ENCODE measurements at places on chromosomes 7 and 10.

DNA sequence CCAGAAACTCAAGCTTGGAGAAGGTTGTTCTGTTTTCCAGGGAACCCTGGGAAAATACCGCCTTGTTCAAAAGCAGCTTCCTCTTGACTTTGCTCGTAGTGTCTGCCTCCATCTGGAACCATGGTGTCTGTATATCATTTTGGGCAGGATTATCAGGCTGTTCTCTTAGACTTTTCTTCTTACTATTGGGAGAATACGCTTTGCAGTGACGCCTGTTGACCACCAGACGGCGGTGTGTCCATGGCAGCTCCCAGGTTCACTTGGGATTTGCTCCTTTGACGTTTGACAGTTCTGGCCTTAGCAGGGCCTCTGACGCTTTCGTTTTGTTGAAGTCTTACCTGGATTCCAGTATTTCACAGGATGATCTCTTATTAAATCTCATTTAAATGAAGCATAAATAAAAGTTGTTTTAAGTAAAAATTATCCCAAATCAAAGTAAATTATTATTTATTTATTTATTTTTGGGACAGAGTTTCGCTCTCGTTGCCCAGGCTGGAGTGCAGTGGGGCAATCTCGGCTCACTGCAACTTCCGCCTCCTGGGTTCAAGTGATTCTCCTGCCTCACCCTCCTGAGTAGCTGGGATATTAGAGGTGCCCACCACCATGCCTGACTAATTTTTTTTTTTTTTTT is 41.8 kb upstream of the GJD4 start:
- peak; percentile 37 for DNase-seq

DNA sequence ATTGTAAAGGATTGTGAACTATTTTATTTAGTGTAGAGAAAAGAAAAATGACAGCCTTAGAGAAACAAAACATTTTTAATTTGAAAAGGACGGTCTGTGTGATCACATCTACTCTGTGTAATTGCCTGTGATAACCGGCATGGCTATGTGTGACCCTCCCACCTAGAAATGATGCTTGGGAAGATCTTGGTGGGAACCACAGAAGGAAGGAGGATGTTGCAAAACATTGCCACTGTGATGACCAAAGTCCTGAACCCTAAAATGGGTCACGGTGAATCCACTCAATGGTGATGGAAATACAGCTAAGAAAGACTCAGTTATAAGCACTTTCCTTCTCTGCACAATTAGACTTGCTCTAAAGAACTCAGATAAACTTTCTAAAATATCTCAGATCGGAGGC is 221.3 kb upstream of the FRMD4A start:
- no peak for DNase-seq

DNA sequence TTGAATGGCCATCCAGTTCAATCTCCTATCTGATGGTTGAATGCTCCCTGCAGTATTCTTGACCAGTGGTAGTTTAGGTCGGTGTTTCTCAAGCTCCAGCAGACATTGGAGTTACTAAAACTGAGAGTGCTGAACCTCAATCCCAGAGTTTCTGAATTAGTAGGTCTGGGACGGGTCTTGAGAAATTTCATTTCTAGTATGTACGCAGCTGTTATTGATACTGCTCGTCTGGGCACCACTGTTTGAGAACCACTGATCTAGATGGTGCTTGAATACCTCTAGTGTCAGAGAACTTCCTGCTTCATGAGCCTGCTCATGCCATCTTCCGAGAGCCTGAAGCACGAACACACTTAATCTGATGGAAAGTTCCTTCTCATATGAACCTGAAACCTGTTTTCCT is 99.4 kb upstream of the CREB5 start:
- DNase-seq = no peak

GRCh38 chr7:21198921-21199320 is 229.0 kb upstream of the SP4 start:
- peak; percentile 12 for DNase-seq

- DNase-seq = no peak
Observed at GRCh38 chr10:69397972-69398371, 18.7 kb downstream of the TACR2 start.

DNA sequence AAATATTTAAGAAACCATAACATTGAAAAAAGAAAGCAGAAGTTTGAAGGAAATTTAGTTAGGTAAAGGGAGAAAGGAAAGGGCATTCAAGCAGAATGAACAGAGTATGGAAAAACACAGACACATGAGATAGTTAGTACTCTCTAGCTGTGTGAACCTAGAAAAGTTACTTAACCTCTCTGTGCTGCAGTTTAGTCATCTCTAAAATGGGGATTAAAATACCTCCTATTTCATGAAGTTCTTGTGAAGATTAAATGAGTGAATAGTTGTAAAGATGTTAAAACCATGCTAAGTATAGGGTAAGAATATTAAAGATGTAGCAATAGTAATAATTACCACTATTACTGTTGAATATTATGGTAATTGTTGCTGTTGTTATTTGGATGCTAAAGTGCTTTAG is 269.6 kb downstream of the SLC25A13 start:
- no peak for DNase-seq

- DNase-seq = no peak
Observed at GRCh38 chr10:127444155-127444554, 105.0 kb upstream of the NPS start.

- no peak for DNase-seq
Observed at GRCh38 chr7:102064361-102065025, 222.2 kb upstream of the SH2B2 start.

DNA sequence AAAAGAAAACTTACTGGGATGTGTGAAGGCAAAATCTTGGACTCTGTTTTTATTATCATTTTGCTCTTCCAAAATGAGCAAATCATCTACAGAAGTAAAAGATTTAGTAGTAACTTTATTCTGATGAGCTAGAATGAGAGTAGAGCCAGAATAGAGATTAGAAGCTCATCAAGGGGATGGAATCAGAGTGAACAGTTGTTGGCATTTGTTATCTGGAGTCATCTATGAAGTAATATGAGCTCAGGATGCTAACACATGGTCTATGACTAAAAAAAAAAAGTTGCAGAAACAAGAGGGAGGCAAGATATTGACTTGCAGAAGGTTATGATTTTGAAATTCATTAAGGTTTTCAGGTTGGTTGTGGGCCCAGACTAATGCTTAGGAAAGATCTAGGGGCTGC is 409.1 kb upstream of the ETV1 start:
- no peak for DNase-seq

GRCh38 chr10:117726596-117727295 is 184.2 kb downstream of the EMX2 start:
- no peak for DNase-seq

- peak; percentile 93 for DNase-seq
Observed at GRCh38 chr10:80498833-80499741, 38.6 kb upstream of the SH2D4B start.

DNA sequence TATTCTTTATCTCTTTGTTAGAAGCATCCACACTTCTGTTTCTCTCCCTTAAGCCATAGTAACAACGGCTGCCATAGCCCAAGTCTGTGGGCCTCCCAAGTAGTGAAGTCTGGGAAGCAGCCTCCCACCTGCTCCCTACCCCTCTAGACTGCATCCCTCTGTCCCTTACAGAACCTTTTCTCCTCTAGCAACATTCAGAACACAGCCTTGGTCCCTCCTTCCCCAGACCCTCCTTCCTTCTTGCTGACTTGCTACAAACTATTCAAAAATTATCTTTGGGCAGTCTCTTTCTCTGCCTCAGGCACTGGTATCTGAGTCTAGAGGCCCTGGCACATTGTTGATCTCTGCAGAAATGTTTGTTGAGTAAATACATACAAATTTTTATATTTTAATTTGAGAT is 2.3 kb upstream of the NYAP1 start:
- no peak for DNase-seq

- DNase-seq = no peak
Observed at GRCh38 chr7:107277331-107277730, 108.5 kb downstream of the HBP1 start.

DNA sequence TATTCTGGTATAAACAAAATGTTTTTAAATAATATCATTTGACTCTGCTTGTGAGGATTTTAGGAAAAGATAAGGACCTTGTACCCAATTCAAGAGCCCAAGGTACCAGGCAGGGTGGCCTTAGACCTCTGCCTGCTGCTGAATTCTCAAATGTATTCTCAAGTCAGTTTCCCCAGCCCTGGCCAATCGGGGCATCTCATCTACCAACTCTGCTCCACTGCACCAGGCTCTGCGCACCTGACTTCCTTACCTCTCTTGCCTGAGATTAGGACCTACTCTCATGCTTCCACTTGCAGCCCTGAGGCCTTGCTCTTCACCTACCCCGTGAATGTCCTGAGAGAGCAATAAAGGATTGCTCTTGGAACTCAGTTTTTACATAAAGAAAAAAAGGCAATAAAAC is 69.6 kb upstream of the EZH2 start:
- no peak for DNase-seq

DNA sequence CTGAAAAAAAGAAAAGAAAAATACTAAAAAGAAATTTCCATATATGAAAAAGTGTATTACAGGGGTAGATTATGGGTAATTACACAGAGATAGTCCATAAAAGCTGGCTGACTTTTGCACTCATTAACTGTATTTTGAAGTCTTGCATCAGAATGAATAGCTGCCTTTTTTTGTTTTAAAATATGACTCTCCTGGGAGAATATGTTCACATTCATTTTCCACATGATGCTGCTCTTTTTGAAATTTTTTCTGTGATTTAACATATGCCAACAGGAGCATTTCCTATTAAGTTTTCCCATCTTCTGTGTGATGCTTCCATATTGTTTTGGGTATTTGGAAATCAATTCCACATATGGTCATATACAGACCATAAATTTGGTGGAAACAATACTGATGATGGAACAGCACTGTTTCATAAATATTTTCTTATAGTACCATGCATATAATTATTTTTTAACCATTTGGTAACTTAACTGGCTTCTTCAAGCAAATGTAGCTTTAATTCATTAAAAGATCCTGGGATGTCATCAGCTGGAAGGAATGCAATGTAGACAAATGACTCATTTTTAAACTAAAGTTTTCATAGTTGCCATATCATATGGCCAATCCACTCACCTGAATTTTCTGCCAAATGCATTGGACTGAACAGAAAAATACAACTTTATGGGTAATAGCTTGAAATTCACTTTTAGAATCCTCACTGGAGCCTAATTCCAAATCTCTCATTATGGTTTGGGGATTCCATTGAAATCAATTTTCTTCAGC is 313.9 kb upstream of the GLI3 start:
- no peak for DNase-seq

GRCh38 chr10:84706431-84706830 is 378.0 kb downstream of the CCSER2 start:
- no peak for DNase-seq

DNA sequence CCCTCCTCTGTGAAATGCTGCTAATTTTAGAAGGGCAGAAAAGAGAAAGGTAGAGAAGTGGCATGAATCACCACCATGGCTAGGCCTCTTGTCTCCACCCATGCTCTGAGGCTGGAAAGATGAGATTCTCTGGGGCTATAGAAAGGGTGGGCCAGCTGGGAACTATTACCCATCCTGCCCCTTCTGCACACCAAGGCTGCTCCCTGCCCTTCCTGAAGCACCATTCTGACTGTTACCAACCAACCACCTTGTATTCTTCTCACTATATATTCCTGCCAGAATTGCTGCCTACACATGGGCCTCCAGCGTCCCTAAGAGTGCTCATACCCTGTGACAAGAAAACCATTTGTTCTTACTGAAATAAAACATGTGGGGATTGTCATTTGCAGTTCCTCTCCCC is 11.4 kb upstream of the DLX6 start:
- no peak for DNase-seq

- no peak for DNase-seq
Observed at GRCh38 chr7:48976253-48976652, 51.9 kb downstream of the CDC14C start.

DNA sequence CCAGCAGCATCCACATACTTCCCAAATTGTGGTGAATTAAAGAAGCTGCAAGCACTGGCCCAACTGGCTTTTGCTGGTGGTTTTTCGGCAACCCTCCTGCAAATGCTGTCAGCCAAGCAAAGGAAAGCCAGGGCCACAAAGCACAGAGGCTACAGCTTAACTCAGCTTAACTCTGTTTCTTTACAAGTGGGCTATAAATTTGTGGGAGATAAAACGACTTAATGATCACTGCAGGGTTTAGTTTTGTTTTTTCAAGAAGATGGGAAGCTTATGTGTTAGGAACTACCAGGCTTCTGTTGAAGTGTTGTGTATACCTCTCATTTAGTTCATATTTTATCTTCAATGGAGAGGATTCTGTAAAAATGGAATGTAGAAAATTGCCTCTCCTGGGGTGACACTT is 110.6 kb downstream of the TACC2 start:
- DNase-seq = no peak

DNA sequence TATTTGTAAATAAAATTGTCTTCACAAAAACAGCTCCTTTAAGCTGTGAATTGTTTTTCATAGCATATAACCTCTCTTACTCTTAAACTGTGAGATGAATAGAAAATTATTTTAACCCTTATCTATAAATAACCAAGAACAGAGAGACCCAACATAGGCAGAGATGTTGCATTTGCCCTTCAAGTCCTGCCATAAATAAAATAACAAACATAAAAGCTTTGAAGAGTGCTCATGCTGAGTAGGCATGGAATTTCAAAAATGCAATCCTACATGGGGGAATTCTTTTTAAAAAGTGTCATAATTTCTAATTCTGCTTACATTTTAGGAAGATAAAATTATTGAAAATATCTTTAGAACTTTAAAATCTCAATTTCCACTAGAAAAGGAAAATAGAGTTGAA is 124.1 kb upstream of the FERD3L start:
- DNase-seq = no peak

DNA sequence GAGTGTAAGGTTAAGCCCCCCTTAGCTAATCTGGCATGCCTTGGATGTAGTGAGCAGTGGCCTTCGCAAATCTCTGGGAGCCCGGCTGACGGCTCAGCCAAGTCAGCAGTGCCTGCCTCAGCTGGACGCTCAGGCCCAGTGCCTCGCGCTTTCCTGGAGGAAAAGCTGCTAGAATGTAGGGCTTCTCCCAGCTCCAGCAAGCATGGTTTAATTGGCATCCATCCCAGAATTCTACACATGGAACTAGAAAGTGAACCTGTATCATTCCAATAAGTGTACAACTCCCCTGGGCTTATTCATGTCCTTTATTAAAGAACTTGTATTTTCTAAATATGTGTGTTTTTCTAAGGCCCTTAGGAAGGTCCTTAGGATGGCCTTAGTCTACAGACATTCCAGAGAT is 287.8 kb upstream of the SHH start:
- DNase-seq = no peak

DNA sequence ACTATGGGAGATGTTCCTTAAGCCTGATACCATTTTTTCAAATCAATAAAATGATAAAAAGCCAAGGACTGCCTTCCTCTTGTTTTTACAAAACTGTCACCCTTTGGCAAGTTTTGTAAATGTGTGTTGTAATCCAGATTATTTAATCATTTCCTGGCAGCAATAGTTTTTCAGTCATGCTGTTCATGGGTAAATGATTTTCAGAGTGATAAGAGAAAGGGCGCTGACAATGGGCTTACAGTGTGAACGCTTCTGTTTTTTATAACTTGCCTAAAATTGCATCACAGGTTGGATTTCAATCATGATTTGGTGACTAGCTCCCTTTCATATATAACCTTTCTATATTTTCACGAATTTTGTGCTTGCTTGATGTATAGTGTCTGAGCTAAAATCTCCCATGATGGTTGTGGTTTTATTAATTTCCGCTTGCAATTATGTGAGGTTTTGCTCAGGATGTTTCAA is 19.0 kb upstream of the DMBT1 start:
- DNase-seq = no peak

Measured in left colon (tissue), 2 donors.